ENCODE measurements at places on chromosomes 1 and 21. TPM values are rescaled to one million over a fixed set of nuclear protein-coding genes. Genes with fewer than 3 reads are reported as not detected.

DNA sequence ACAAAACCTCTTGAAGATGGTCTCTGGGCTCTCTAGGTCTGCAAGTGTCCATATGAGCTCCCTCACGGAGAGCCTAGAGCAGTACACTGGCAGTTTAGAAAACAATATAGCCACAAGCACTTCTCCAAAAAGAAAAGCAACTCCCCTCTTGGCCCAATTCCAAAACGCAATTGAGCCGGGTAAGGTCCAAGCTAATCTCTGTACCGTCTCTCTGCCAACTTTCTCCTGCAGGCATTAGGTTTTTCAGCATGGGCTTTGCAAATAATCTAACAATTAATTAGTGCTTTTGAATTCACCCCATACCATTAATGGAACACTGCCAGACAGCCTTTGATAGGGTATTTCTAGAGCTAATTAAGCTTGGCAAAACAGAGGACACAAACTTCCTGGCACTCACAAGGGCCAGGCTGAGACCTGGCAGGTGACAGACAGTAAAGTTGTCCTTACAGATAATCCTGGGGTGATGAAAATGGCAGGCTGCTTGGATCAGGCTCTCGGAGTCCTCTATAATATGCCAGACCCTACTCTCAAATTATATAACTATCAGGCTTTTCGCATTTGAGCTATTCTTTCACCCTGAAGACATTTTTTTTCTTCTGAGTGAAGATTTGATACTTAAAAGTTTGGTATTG lies 39.8 kb downstream of the TGFBR3 start:
- no peak overlapping the region for H3K4me3 ChIP-seq
- H3K4me1 ChIP-seq = peaks cover 21% of the 10 kb centered on the region
- DNase-seq = no peak

- H3K4me3 ChIP-seq = no peak overlapping the region
- H3K36me3 ChIP-seq = no peaks in the 10 kb centered on the region
- H3K27ac ChIP-seq = no peak overlapping the region
- no peaks in the 10 kb centered on the region for H3K27me3 ChIP-seq
- DNase-seq = no peak
These were observed 10.7 kb upstream of the GPR153 start for GRCh38 chr1:6271554-6271953.

DNA sequence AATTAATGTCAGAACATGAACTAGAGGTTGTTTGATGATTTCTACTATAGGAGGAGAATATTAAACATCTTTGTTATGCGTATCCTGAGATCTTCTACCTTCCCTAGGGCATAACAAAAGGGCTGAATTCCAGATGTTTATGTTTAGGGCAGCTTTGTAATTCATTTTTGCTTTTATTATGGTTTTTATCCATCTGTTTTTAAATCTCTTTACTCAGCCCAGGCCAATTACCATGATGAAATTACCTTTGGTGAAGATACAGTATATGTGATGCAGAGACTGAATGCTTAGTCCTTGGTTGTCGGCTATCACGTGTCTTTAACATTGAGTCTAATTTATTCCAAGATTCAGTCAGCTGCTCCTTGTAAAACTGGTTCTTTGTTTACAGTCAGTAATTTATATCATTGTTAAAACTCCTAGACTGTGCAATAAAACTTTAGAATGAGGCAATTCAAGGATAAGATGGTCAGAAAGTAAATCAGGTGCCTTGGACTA lies 176.9 kb downstream of the CTH start:
- no peaks in the 10 kb centered on the region for H3K36me3 ChIP-seq
- H3K27me3 ChIP-seq = no peaks in the 10 kb centered on the region
- no peak overlapping the region for H3K4me3 ChIP-seq
- no peaks in the 10 kb centered on the region for H3K4me1 ChIP-seq

- no peak overlapping the region for H3K4me3 ChIP-seq
- H3K27me3 ChIP-seq = no peaks in the 10 kb centered on the region
- H3K27ac ChIP-seq = no peak overlapping the region
- H3K4me1 ChIP-seq = no peaks in the 10 kb centered on the region
- H3K36me3 ChIP-seq = no peaks in the 10 kb centered on the region
These were observed 199.6 kb upstream of the SNX7 start for GRCh38 chr1:98461873-98462385.

- H3K36me3 ChIP-seq = no peaks in the 10 kb centered on the region
- no peak overlapping the region for H3K4me3 ChIP-seq
- H3K27me3 ChIP-seq = peaks cover 18% of the 10 kb centered on the region
- peaks cover 8% of the 10 kb centered on the region for H3K4me1 ChIP-seq
- no peak for DNase-seq
These were observed 20.8 kb upstream of the RLF start for GRCh38 chr1:40140211-40140973.

DNA sequence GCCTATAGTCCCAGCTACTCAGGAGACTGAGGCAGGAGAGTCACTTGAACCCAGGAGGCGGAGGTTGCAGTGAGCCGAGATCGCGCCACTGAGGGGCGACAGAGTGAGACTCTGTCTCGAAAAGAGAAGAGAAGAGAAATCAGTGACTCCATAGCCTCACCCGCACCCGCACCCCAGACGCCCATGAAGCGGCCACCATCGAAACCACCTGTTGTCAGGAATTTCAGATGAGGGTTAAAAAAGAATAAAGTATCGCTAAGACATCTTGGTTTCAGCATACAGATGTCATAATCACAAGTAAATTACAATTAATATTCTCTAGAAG lies 47.4 kb downstream of the NPHP4 start:
- DNase-seq = no peak
- no peak overlapping the region for H3K27ac ChIP-seq
- H3K36me3 ChIP-seq = no peaks in the 10 kb centered on the region
- H3K27me3 ChIP-seq = no peaks in the 10 kb centered on the region

The HSD11B1 gene
- total RNA-seq = 3.1 TPM

The AKR7A3 gene
- 0.35 TPM for total RNA-seq

The CASQ1 gene
- total RNA-seq = not detected

The FASLG gene
- 9.0 TPM for total RNA-seq

The SLC2A5 gene
- not detected for total RNA-seq

The PINK1 gene
- 8.3 TPM for total RNA-seq

All from activated T-cell treated with anti-CD3 and anti-CD28 coated beads, Interleukin-2, amount 50 U/mL, for 72 hours (primary cell).